Stimulated activated CD4-positive, alpha-beta T cell treated with anti-CD3 and anti-CD28 coated beads, TNF-alpha, amount 100 ng/mL, for 4 hours (primary cell): ENCODE measurements at places on chromosomes 2 and 18.
A peak's percentile ranks its signal among the peaks of the same experiment; 100 is the strongest.

DNA sequence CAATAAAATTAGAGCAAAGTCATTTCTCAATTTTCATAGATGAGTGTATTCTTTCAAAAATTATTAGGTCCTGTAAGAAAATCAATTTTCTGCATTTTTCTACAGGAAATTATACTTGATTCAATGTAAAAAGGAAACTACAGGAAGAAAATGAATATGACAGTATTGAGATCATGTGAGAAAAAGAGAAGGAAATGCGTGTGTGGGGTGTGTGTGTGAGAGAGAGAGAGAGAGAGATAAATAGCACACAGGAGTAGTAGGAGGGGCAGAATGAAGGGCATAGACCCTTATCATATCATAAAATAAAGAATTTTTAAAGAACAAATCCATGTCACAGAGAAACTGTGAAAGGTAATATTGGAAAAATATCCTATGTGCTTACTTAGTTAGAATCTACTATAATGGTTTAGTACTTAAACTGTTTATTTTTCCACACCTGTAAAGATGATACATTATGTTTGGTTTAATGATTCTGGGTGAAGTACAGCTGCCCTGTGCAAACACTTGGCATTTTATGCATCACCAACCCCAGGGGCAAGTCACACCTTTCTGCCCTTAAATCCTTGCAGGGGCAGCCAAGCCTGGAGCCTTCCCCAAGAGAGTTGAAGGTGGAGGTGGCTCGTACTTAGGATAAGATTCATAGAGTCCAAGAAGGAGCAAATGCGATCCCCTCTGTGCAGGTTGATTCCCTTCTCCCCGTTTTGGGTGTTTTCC lies 276.4 kb downstream of the TGIF1 start:
- no peak for DNase-seq

DNA sequence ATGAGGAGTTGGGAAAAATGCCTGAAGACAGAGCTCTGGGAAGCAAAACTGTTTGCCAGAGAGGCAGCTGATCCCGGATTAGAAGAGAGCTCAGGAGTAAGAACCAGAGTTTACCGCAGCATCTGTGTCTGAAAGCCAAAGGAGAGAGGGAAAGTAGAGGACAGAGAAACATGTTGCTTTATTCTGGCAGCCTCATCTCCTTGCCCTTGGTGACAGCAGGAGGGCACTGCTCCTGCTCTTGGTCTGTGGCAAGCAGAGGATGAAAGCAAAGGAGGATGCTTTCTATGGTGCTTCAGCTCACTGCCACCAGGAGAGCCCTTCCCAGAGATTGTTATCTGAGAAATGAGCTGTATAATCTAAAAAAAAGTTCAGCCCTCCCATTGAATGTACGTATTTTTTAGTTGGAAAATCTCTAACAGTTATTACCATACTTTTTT lies 7.7 kb downstream of the SLC1A4 start:
- DNase-seq, result no peak

DNA sequence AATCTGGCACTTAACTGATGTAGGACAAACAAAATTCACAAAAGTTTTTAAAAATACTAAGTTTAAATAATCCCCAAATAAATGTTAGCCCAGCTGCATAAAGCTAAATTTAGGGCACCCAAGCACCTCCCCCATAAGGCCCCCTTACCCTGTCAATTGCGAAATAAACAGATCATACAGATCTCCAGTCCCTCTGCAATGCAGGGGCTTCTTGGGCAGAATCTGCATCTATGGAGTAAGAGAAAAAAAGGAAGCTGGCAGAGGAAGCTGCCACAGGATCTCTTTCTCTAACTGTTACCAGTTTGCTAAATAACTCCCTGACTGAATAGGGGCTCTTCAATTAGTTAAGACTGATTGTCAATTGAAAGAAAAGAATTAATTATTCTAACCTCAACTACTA lies 117.7 kb downstream of the MEMO1 start:
- no peak for DNase-seq

- no peak for DNase-seq
Measured at GRCh38 chr18:3528231-3528630, 78.3 kb downstream of the TGIF1 start.

GRCh38 chr2:119668546-119668945 lies 10.5 kb upstream of the TMEM177 start:
- DNase-seq, result no peak

- DNase-seq, result no peak
Measured at GRCh38 chr2:37713258-37713700, 41.8 kb upstream of the CDC42EP3 start.

DNA sequence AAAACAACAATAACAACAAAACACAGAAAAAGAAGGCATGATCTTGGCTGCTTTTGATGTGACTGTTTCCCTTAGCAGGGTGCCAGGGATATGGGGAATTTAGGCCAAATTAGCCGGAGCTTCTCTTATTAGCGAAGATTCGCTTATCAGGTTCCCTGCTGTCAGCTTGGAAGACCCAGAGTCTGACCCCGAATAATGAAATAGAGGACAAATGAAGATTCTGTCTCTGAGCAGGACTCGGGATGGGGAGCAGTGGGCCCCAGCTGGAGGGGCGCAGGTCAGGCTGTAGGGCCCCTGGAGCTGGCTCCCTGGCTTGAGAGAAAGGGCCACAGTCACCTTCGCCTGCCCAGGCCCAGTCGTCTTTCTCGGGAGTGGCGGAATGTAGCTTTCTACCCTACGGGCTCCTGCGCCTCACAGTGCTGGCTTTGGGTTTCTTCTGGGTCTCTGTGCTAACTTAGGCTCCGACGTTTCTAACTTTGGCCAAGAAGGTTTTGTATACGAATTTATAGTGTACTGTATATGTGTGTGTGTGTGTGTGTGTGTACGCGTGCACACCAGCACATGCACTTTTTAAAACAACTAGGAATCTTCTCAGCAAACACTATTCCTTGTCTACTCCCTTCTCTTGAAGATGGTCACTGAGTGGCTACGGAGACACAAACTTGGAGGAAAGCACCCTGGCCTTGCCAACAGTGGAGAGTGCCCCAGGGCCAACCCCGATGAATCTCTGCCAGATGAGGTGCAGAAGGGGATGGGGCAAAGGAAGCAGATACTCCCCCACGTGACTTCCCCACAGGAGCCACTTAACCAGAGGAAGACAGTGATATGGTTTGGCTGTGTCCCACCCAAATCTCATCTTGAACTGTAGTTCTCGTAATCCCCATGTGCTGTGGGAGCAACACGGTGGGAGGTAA lies 195.6 kb upstream of the COPS8 start:
- DNase-seq, result no peak

GRCh38 chr2:149132901-149133300 lies 94.4 kb downstream of the LYPD6B start:
- no peak for DNase-seq

GRCh38 chr18:3995476-3996102 lies 459.5 kb downstream of the DLGAP1 start:
- DNase-seq, result peak; percentile 7
